ENCODE measurements at places on chromosomes 13 and 19.

DNA sequence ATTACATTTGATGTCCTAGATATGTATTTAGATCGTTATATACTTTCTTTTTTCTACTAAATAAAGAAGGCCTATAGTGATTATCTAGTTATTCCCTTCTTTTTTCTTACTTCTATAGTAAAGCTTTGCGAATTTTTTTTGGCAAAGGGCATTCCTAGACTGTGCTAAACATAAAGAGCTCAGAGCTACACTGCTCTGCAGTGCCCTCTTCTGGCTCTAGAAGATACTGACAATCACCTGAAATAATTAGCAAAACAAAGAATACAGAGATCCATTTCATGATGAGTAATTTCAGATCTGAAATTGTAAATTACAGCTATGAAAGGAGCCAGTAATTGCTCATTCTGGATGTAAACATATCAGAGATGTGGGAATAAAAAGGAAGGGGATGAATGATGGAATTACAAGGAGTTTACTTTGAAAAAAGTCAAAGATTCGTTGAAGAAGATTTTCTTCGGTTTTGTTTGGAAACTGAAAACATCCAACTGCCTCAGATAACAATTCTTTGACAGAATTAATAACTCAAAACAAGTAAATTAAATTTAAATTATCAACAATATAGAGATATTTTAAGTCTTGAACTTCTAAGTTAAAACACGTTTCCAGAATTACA, 288.5 kb downstream of the NALCN start:
- DNase-seq = peak; percentile 37

- no peak for DNase-seq
Measured at GRCh38 chr13:53839461-53839860, 810.8 kb downstream of the OLFM4 start.

GRCh38 chr13:48636550-48636949, 17.2 kb upstream of the CYSLTR2 start:
- no peak for DNase-seq

- no peak for DNase-seq
Measured at GRCh38 chr19:29404015-29404414, 121.8 kb upstream of the VSTM2B start.

GRCh38 chr13:99344610-99345208, 37.5 kb upstream of the GPR183 start:
- DNase-seq = no peak

DNA sequence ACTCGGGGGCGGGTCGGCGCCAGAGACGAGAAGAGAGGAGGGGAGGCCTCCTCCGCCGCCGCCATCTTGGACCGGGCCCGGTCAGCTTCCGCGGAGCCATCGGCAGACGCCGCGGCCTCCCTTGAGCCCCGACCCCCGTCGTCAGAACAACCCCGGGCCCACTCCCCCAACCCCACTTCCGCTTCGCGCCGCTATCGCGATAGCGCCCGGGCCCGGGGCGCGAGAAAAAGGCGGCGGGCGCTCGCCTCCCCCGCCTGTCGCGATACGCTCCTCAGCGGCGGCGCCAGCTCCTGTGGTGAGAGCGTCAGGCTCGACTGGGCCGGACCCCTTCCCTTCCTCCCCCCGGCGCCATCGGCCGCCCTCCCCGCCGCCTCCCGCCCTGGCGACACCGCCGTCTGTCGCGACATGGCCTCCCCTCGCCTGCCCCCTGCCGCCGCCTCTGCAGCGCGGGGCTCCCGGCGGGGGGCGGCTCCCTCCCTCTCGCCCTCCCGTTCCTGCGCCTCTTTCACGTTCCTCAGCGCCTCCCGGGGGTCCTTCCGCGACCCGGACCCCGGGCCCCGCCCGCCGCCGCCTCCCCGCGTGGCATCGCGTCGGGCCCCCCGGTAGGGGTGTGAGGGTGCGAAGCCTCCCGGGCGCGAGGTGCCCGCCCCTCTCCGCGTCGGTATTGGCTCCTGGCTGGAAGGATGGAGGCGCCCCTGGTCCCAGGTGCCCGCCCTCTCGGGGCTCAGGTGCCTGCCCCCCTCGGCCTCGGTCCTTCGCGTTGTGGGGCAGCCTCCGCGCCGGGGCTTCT, at the start of gene CNOT3:
CNOT3 (plus strand) TSS at position 64 of the 790 bp plus-strand sequence. CDS start 5,217 bp downstream, outside the sequence.
- DNase-seq = no peak

DNA sequence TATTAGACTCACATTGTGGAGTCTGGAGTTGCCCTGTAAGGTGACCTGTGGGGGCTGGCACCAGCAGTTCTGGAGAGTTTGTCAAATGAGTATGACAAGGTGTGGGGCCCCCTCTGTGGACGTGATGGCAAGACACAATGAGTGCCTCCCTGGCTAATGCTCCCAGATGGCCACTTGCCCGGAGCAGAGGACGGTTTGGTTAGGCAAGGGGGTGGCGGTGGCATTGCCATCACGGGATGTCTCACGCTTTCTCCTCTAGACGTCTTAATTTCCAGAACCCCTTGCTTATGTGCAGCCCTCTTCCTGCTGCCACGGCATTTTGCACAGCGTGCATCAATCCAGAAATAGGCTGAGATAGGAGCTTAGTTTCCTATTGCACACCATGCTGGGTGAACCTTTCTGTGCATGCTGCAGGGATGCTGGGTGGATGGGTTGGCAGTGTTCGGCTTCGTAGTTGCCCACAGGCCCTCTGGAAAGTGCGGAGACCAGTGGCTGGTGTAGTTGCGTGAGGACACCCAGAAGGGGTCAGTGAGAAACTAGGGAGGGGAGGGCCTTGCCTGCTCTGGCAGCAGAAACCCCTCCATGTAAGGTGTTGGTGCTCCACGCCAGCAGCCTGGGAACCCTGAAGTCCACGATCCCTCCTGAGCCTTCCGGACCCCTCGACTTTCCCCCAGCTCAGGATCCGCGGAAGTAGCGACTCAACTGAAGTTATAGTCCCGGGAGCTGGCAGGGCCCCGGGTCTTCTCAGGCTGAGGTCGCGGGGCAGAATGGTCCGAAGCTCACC, 18.1 kb upstream of the LRP3 start:
- DNase-seq = no peak

DNA sequence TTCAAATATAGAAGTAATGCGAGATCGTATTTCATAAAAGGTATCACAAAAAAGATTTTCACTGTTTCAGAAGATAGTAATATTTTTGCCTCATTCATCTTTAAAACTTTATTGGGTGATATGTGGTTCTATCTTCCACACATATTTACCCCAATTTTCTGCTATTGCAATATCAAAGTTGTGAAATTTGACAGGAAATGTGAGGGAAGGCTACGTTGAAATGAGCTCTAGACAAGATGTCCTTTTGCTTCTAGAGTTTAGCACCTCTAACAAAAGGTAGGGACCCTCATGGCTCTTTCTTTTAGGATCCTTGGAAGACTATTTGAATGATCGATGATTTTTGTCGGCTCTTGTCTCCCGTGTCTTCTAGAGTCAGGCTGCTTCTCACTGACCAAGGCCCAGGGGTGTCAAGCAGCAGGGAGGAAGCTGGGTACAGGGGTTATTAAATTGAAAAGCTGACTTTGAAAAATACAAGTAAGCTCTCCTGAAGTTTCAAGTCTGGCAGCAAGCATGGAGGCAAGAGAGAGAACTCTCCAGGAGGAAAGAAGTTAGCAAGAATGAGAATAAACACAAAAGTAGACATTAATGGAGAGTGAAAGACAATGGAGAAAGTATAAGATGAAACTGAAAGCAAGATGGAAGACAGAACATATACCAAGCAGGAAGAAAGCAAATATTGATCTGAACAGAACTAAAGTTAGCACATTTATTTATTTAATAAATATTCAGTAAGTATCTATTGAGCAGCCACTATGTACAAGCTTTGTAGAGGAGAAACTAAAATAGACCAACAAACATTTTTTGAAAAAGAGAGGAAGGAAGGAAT, 73.4 kb downstream of the RUBCNL start:
- no peak for DNase-seq

DNA sequence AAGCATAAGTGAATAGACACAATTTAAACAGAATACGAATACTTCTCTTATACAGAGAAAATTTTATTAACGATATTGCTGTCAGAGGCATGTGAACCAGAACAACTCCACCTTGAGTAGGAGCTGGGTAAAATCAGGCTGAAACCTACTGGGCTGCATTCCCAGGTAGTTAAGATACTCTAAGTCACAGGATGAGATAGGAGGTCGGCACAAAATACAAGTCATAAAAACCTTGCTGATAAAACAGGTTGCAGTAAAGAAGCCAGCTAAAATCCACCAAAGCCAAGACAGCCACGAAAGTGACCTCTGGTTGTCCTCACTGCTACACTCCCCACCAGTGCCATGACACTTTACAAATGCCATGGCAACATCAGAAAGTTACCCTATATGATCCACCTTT, 49.2 kb upstream of the TRPC4 start:
- no peak for DNase-seq

- DNase-seq = no peak
Measured at GRCh38 chr19:47762615-47763308, 15.7 kb upstream of the SELENOW start.

GRCh38 chr19:5971714-5972354, 6.1 kb downstream of the RANBP3 start:
- no peak for DNase-seq

- DNase-seq = no peak
Measured at GRCh38 chr19:35034588-35035382, 4.5 kb downstream of the SCN1B start.
